ENCODE measurements at places on chromosomes 7 and 10.

DNA sequence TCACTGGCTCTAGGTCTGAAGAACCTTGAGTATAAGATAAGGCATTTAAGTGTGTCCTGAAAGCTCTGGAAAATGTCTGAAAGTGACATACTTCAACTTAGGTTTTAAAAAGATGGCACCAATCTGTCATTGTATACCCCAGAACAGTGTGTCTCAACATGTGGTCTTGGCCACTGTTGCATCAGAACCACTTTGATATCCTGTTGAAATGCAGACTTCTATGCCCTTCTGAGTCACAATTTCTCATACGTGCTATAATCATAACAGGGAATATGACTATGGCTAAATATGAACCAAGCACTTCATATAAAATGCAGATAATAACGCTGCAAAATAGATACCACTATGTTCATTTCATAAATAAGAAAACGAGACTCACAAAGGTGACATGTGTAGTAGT is 38.0 kb upstream of the GPAM start:
- no peaks in the 10 kb centered on the region for H3K27me3 ChIP-seq
- H3K36me3 ChIP-seq: no peaks in the 10 kb centered on the region
- no peak overlapping the region for H3K4me3 ChIP-seq
- DNase-seq: no peak
- no peaks in the 10 kb centered on the region for H3K4me1 ChIP-seq

GRCh38 chr7:116924741-116925140 is 28.6 kb upstream of the ST7 start:
- H3K4me3 ChIP-seq: no peak overlapping the region
- H3K27me3 ChIP-seq: no peaks in the 10 kb centered on the region
- H3K4me1 ChIP-seq: no peaks in the 10 kb centered on the region

- H3K27ac ChIP-seq: no peak overlapping the region
- no peak overlapping the region for H3K4me3 ChIP-seq
- no peaks in the 10 kb centered on the region for H3K4me1 ChIP-seq
- H3K36me3 ChIP-seq: no peaks in the 10 kb centered on the region
- H3K27me3 ChIP-seq: peaks cover 5% of the 10 kb centered on the region
Measured at GRCh38 chr7:128352636-128353035, 8.9 kb downstream of the PRRT4 start.

- no peaks in the 10 kb centered on the region for H3K4me1 ChIP-seq
- H3K27ac ChIP-seq: no peak overlapping the region
- H3K27me3 ChIP-seq: no peaks in the 10 kb centered on the region
- no peak for DNase-seq
- no peak overlapping the region for H3K4me3 ChIP-seq
- H3K36me3 ChIP-seq: no peaks in the 10 kb centered on the region
Measured at GRCh38 chr7:29237489-29237888, 42.9 kb downstream of the CHN2 start.

DNA sequence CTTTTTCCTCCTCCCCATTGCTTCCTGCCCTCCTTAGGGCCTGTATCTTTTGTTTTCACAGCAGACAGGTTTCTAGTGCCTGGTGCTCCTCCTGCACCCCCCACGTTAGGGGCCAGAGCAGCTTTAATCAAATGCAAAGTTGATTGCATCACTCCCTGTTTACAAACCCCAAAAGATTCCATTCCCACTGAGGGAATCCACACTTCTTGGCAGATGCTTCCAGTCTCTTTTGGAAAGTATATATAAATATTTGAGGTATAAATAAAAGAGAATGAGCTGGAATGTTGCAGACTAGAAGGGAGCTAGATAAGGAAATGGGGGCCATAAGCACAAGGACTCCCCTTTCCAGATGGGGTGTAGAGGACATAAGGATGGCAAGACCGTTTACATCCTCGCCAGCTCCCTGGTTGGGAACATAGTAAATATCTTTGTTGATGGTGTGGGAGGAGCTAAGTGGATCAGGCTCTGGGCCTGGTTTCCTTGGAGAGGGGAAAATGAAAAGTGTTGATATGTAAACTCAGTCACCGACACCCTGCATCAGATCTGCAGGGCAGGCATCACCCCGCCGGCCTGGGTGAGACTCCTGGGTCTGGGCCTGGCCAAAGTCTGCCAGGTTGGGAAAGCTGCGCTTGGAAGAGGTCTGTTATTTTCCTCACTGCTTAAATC is 6.2 kb downstream of the RARRES2 start:
- no peak overlapping the region for H3K4me3 ChIP-seq
- H3K4me1 ChIP-seq: peaks cover 3% of the 10 kb centered on the region
- peaks cover 7% of the 10 kb centered on the region for H3K27me3 ChIP-seq
- H3K27ac ChIP-seq: no peak overlapping the region

GRCh38 chr7:45032421-45032820 is 32.4 kb downstream of the CCM2 start:
- no peak for DNase-seq
- no peaks in the 10 kb centered on the region for H3K36me3 ChIP-seq
- no peaks in the 10 kb centered on the region for H3K27me3 ChIP-seq

GRCh38 chr10:72089618-72090017 is 1.3 kb upstream of the SPOCK2 start:
- peaks cover 18% of the 10 kb centered on the region for H3K4me1 ChIP-seq
- H3K27me3 ChIP-seq: peaks cover 31% of the 10 kb centered on the region
- DNase-seq: no peak
- H3K27ac ChIP-seq: no peak overlapping the region

DNA sequence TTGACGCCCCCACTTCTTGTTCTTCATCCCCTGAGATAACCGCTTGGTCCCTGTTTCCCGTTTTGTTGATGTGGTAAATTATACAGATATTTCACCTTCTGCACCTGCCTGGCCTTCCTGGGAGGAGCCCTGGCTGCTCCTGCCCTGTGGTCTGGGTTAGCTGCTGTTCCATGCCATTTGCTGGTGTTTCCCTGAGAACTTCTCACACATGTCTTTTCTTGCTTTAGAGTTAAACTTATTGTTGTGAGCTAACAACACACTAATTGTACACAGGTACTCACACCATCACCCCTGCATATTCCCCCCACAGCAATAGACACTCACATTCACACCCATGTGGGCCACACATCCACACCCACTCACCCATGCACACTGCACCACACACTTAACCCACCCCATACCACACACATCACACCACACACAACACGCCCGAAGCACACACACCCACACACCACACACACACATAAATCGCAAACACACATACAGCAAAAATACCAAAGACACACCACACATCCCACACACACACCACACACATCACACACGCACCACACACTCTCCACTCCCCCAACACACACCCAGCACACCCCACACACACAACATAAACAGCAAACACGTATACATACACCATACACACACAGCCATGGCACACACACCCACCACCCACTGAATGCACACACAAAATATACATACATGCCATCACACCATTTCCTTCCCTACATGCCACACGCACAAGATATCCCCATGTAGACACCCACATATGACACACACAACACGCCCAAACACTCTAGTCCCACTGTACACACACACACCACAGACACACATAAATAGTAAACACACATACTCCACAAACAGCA is 19.4 kb upstream of the ANTXRL start:
- H3K27ac ChIP-seq: no peak overlapping the region
- H3K36me3 ChIP-seq: no peaks in the 10 kb centered on the region
- H3K4me1 ChIP-seq: no peaks in the 10 kb centered on the region
- no peak for DNase-seq
- no peak overlapping the region for H3K4me3 ChIP-seq

- peaks cover 12% of the 10 kb centered on the region for H3K4me1 ChIP-seq
- DNase-seq: no peak
- no peaks in the 10 kb centered on the region for H3K36me3 ChIP-seq
- no peaks in the 10 kb centered on the region for H3K27me3 ChIP-seq
- no peak overlapping the region for H3K27ac ChIP-seq
- H3K4me3 ChIP-seq: no peak overlapping the region
Measured at GRCh38 chr7:106074257-106074656, 37.9 kb downstream of the SYPL1 start.

GRCh38 chr7:141590071-141590470 is 38.9 kb downstream of the AGK start:
- no peaks in the 10 kb centered on the region for H3K27me3 ChIP-seq
- peaks cover 7% of the 10 kb centered on the region for H3K4me1 ChIP-seq
- no peak overlapping the region for H3K27ac ChIP-seq
- DNase-seq: no peak
